CD4-positive, alpha-beta T cell treated with Interferon gamma for 1 hour (primary cell): ENCODE measurements at places on chromosomes 2 and 18.

DNA sequence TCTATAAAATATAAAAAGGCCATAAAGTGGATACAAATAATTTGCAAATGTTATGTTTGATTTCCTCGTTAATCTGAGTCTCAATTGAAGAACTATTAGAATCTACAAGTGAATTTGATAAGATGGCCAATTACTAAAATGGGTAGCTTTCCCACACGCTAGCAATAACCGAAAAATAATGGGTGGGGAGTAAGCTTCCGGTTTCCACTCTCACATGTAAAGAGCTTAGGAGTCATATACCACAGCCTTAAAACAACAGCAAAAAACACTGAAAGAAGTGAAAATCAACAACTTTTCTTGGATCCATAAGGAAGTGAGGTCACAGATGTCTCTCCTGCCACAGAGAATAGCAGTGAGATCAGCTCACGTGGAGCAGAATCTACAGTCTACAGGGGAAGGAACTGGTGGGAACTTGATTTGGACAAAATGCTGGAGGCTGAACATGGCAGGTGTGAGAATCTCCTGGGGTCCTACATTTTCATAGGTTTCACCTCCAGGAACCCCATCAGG lies 18.6 kb downstream of the THAP4 start:
- DNase-seq: no peak

GRCh38 chr2:65625982-65626381 lies 193.6 kb upstream of the SPRED2 start:
- DNase-seq: no peak

GRCh38 chr2:7373156-7373555 lies 455.9 kb downstream of the RNF144A start:
- DNase-seq: no peak

DNA sequence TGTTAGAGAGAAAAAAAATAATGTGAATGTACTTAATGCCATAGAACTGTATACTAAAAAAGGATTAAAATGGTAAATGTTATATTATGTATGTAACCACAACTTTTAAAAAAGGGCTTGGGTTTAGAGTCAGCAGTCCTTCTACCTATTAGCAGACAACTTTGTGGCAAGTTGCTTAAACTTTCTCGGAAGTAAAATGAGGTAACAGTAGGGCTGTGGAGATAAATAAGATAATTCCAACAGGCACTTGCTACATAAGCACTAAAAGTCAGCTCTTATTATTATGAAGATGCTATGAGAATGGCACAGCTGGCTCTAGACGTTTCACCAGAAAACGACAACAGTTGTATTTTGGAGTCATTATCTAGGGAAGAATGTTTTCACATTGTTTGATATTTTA lies 31.3 kb downstream of the AAK1 start:
- DNase-seq: no peak

DNA sequence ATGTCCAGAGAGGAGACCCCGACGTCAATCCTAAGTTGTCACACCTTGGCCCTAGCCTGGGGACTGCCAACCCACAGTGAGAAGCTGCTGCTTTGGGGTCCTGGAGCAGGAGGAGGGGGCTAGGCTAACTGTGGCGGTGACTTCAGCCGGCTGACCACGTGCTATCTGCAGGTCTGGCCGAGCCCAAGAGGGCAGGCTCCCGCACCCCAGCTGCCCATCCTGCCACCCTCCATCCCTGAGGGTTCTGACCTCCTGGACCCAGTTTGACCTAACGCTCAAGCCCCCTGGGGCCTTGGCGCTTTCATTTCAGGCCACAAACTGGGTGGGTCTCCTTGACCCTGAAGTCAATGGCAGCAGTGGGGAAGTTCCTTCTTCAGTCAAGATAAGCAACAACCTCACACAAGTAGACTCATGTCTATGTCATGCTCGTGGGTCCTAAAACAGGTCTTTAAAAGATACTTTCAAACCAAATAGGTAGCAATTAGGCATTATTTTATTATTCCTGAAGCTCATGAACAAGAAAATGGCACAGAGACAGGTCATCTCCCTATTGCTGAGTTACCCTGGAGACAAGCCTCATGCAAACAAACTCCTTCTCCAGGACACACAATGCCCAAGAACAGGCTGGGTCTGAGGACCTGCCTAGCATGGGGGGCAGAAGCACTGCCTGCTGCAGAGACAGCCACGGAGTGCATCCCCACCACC lies 2.3 kb downstream of the HES6 start:
- DNase-seq: no peak

GRCh38 chr2:191180713-191181112 lies 29.9 kb upstream of the STAT4 start:
- no peak for DNase-seq

DNA sequence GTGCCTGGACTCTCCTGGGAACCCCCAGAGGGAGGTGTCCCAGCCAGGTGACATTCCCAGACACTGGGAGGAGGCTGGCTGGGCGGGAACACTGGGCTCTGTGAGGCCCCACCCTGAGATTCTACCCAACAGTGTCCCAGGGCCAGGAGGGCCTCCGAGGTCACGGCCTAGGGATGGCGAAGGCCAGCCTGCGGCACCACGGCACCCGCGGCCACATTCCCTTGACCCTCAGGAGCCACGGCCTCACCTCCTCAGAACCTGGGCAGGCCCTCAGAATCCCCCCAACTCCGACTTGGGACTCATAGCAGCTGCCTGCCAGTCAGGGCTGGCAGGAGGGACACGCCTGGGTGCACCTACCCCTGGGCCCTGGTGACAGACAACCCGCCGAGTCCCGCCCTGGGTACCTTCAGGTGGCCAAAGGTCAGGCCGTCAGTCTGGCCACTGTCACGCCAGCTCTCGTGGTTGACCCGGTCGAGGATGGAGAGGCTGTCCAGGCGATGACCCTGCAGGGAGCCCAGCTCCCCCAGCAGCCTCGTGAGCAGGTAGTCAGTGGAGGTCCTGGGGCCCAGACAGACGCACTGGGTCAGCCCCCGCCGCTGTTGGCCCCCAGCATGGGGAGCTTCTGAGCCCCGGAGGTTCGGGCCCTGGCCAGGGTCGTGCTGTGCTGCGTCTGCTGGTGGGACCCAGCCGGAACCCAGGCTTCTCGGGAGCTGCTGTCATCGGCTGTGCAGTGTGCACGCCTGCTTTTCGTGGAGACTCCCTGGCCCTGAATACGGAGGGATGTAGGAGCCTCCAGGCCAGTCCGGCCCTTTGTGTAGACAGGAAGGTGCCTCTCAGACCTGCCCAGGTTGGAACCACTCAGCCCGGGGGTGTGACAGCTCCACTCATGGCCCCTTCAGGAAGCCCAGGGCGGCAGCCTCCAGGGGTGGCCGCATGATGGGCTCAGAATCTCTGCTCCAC lies 6.1 kb downstream of the MAB21L4 start:
- DNase-seq: no peak

- DNase-seq: peak; percentile 20
These were observed 359.9 kb upstream of the HNRNPA3 start for GRCh38 chr2:176852667-176853066.

GRCh38 chr2:36245651-36246050 lies 109.9 kb upstream of the CRIM1 start:
- DNase-seq: no peak
